Fibroblast of gingiva (primary cell): ENCODE measurements at places on chromosomes 2 and 18.

DNA sequence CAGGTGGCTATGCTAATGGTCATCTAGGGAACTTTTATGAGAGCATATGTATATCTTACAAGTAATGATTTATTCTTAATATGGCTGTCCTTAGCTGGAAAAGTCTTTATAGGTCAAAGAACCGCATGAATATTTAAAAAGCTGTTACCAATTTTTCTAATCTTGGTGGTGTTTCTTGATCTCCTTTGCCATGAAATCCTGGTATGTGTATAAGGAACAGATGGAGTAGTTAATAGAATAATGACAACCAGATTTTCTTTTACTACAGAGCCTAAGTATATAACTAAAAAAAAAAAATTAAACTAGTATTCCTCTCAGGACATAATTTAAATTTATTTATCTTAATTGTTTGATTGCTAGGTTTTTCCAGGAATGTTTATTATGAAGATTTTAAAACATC lies 74.5 kb downstream of the RHBDD1 start:
- DNase-seq, result peak; percentile 54

- no peak for DNase-seq
Measured at GRCh38 chr2:14540015-14540414, 92.5 kb upstream of the LRATD1 start.

DNA sequence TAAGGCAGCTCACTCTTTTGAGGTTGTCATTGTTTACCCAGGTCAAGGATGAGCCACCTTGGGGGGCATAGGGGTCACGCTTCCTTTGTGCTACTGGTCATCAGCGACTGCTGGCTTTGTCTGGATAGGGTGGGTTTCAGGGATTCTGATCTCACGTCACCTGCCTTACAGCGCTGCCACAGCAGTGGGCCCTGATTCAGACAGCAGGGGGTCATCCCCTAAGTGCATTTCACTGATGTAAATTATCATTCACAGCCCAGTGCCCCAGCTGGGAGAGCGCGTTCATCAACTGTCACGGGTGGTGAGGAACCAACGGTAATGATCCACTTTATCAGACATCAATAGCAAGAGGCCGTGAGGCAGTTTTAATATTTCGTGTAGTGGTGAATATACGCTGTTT lies 291.2 kb downstream of the NEDD4L start:
- DNase-seq, result no peak

- DNase-seq, result no peak
Measured at GRCh38 chr2:234164493-234165413, 114.3 kb downstream of the SPP2 start.

- no peak for DNase-seq
Measured at GRCh38 chr2:223980803-223981202, 23.5 kb downstream of the MRPL44 start.

- peak; percentile 55 for DNase-seq
Measured at GRCh38 chr2:46679761-46680160, 200.4 kb downstream of the TMEM247 start.

- no peak for DNase-seq
Measured at GRCh38 chr2:165563468-165564225, 94.1 kb downstream of the CSRNP3 start.

DNA sequence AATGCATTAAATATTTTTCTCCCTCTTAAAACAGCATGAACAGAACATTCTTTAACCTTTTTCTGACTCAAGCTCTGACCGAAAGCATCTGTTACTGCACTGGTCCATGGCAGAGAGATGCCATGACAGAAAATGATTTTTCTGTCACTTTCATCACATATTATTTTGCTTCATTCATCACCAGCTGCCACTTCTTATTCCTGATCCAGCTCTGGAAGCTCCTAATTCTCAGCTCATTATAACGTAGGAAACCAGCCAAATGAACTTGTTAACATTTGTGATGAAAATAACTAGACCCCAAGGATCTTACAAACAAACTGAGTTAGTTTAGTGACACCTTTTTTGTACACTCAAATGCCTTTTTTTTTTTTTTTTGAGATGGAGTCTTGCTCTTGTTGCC lies 7.6 kb upstream of the CFLAR start:
- DNase-seq, result no peak

GRCh38 chr2:11500702-11501303 lies 33.0 kb upstream of the GREB1 start:
- DNase-seq, result no peak

DNA sequence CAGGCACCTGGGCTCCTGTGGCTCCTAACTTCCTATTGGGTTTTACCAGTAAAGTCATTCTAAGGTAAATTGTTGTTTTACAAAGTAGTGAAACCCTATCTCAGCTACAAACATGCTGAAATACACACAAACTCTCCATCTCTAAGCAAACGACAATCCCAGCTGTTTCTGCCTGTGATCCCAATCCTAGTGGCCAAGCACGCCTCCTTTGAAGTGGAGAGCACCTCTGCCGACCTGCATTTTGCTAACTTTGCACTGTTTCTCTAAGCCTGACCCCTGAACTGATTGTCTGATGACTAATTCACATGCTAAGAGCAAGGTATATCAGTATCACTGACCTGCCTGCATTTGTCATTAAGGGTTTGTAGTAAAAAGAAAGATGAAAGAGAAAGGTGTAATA lies 124.3 kb downstream of the PAX3 start:
- DNase-seq, result no peak

DNA sequence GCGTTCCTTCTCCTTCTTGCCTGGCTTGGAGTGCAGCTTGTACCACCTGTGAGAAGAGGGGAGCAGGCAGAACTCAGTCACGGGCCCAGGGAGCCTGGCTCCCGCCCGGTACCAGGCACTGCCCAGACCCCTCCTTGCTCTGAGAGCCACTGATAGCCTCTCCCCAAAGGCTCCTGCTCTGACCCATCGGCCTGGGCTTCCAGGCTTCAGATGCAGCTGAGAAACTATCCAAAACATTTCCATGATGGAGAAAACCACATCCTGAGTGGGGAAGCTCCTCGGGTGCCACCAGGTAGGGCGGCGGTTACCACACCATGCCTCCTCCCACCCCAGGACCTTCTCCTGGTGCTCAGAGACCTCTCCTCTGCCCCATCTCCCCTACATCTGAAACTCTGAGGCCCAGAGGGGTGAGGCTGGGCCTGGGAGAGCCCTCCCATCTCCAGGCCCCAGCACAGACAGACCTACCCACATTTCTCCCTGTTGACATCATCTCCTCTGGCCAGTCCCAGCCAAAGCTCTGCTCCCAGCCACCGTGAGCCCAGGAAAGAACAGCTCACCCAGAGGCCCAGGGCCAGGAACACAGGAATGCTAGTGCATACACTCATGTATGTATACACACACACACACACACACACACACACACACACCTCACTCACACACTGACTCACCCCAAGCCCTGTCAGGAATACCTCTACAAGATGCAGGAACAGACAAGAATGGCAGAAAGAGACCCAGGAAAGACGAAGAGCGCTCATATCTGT lies 17.9 kb upstream of the SFXN5 start:
- DNase-seq, result peak; percentile 92

- DNase-seq, result no peak
Measured at GRCh38 chr2:181324912-181325311, 132.3 kb upstream of the ITGA4 start.

- DNase-seq, result no peak
Measured at GRCh38 chr2:48854681-48855080, 99.2 kb upstream of the LHCGR start.

DNA sequence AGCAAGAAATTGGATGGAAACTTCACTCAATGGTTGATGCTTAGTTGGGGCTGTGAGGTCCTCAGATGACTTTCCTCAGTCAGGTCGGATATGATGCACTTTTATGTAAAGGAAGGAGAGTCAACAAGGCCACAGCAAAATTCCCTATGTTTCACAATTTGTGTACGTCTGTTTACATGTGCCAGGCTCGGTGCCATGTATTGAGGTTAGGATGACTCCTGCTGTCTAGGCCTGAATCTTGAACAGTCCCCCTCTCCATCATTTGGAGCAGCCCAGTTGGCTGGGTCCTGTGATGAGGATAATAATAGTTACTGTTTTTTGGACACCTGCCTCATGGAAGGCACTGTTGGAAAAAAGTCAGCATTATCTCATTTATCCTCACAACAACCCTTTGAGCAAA lies 43.1 kb downstream of the VSNL1 start:
- DNase-seq, result no peak

GRCh38 chr2:218343591-218343990 lies 13.1 kb upstream of the CATIP start:
- DNase-seq, result peak; percentile 48

- no peak for DNase-seq
Measured at GRCh38 chr2:182208421-182208820, 218.4 kb downstream of the PDE1A start.

- no peak for DNase-seq
Measured at GRCh38 chr2:120486441-120486840, 140.5 kb downstream of the INHBB start.

- DNase-seq, result no peak
Measured at GRCh38 chr2:121446647-121447241, 83.9 kb upstream of the RNU4ATAC start.

- no peak for DNase-seq
Measured at GRCh38 chr2:208415255-208415654, 8.7 kb downstream of the PTH2R start.

DNA sequence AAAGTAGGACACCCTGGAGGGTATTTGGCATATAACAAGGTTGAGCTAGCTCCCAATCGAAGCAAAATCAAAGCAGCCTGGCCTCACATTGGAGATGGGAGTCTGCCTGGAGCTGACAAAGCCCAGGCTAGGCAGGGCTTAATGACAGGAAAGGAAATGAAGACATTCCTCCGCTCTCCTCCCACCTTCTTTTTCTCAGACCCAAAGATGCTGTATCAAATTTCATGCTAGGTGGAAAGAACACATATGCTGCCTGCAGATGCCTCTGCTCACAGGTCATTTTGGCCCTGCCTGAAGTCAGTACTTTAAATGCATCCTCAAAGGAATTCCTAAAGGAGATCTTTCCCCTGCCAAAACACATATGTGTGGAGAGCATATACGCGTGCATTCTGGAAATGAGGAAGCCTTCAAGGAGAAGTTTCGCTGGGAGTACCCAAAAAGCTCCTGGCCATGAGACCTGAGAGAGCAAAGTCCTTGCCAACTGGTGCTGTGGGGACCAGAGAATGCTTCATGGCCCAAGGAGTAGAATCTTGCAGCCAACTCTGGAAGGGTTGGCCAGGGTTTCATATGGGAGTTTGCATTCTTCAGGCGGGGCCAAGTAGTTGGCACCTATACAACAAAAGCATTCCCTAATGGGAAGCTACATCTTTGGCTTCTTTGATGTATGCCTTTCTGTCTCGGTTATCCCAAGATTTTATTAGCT lies 88.0 kb downstream of the AQP4 start:
- DNase-seq, result no peak

- DNase-seq, result peak; percentile 71
Measured at GRCh38 chr18:58793361-58793760, 71.3 kb upstream of the ZNF532 start.

GRCh38 chr2:206814498-206814897 lies 49.1 kb downstream of the FASTKD2 start:
- DNase-seq, result no peak

DNA sequence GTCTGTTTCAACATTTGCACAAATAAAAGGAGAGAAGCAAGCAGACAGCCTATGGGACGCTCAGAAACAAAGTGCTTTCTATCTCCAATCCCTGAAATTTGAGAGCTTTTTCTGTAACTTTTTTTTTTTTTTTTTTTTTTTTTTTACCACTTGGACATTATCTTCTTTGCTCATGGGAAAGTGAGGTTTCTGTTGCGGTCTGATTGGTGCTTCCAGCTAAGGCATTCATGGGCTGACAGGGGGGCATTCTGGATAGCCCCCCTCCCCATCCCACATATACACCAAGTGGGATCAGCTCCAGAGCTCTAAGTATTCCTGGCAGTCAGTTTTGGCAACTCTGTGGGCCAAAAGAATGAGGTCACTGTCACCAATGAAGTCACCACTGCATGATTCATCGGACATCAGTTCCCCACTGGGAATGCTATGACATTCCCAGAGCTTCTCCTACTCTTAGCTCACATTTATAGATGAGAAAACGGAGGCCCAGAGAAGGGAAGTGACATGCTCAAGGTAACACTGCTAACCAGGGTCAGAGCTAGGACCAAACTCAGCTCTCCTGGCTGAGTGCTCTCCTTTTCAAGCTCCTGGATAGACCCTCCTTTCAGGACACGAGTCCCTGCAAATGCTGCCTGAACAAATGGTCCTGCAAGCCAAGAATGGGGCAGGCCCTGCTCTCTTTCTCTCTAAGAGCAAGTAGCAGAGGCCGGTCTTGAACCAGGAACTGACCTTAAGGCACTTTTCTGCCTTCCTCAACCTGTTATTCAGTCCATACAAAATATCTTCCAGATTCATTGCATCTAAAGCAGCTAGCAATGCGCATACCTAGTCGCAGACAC lies 61.3 kb downstream of the TMEM247 start:
- peak; percentile 51 for DNase-seq

DNA sequence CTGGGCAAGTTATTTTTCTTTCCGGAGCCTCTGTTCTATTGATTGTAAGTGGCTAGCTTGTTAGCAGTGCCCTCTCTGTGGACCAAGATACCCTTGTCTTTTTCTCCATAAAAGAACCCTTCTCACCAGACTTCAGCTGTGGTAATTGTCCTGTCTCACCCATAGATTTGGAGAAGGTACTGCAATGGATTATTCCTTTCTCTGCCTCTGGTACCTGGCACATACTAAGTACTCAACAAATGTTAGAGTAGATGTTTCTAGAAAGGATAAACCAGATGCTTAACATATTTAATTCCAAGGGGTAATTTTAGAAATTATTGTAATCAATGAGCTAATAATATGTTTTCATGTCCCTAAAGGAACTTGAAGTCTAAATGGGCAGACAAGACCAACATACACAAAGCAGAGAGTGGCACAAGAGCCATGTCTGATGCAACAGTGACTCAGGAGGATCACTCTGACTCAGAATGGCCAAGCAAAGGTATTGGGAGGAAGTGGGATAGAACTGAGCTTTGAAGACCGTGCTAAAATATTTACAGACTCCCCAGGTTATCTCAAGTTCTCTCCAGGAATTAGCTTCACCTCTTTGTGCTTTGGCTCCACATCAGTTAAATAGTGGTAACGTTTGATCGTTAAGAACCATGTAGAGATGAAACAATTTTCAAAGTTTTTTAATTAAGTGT lies 129.7 kb upstream of the OSR1 start:
- peak; percentile 57 for DNase-seq

GRCh38 chr18:47986620-47987387 lies 56.3 kb upstream of the SMAD2 start:
- no peak for DNase-seq
